ENCODE measurements at places on chromosomes 7 and 10.

- DNase-seq, result peak; percentile 28
Measured at GRCh38 chr7:99407872-99408378, 472 bp downstream of the PDAP1 start.

GRCh38 chr10:100642295-100642994 lies 102.9 kb upstream of the PAX2 start:
- DNase-seq, result no peak

GRCh38 chr10:75012471-75012870 lies 99.0 kb upstream of the SAMD8 start:
- no peak for DNase-seq

GRCh38 chr7:13908667-13909397 lies 80.6 kb downstream of the ETV1 start:
- DNase-seq, result no peak

DNA sequence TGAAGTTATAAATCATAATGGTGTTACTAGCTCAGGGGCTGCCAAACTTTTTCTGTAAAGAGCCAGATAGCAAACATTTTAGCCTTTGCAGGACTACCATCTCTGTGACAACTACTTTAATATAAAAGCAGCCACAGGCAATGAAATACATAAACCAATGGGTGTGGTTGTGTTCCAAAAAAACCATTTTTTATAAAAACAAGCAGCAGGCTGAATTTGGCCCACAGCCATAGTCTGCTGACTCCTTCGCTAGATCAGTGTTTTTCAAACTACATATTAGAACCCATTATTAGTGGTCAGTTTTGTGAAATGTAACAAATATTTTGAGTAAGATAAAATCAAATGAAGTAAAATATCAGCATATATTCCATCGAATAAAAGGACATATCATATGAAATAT lies 13.6 kb downstream of the GNG11 start:
- DNase-seq, result no peak

All from hematopoietic multipotent progenitor cell (in vitro differentiated cells).